ENCODE measurements at places on chromosomes 13 and 19. TPM values are rescaled to one million over a fixed set of nuclear protein-coding genes. Genes with fewer than 3 reads are reported as not detected.

The CD79A gene
- 0.80 TPM for polyA plus RNA-seq

The DDX49 gene
- 32.1 TPM for polyA plus RNA-seq

The CCDC70 gene
- polyA plus RNA-seq = not detected

The ZNF888 gene
- polyA plus RNA-seq = 3.1 TPM

The MEIOSIN gene
- not detected for polyA plus RNA-seq

The CYP4F3 gene
- polyA plus RNA-seq = 0.15 TPM

The LCP1 gene
- 8.8 TPM for polyA plus RNA-seq

The ZNF728 gene
- 0.11 TPM for polyA plus RNA-seq

The RXFP2 gene
- polyA plus RNA-seq = not detected

The PEAK3 gene
- 0.07 TPM for polyA plus RNA-seq

The ZNF582 gene
- polyA plus RNA-seq = 7.1 TPM

The NOSIP gene
- 52.2 TPM for polyA plus RNA-seq

The CCDC9 gene
- polyA plus RNA-seq = not detected

DNA sequence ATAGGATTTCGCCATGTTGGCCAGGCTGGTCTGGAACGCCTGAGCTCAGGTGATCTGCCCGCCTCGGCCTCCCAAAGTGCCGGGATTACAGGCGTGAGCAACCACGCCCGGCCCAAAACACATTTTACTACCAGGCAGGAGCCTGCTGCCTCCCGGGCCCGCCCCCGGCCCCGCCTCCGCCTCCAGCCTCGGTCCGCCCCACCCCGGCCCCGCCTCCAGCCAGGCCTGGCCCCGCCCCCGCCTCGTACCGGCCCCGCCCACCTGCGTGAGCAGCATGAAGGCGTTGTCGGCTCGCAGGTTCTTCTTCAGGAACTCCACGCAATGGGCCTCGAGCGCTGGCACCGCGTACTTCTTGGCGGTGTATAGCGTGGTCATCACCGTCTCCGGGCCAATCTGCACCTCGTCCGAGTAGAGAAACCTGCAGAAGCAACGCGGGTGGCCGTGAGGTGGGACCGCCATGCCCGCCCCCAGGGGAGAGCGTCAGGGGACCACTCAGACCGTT lies 22.7 kb downstream of the BTBD2 start:
- no peak for DNase-seq

GRCh38 chr13:26112843-26113242 lies 61.0 kb upstream of the SHISA2 start:
- no peak for DNase-seq

- no peak for DNase-seq
Observed at GRCh38 chr19:12949363-12950283, 4.0 kb downstream of the RAD23A start.

DNA sequence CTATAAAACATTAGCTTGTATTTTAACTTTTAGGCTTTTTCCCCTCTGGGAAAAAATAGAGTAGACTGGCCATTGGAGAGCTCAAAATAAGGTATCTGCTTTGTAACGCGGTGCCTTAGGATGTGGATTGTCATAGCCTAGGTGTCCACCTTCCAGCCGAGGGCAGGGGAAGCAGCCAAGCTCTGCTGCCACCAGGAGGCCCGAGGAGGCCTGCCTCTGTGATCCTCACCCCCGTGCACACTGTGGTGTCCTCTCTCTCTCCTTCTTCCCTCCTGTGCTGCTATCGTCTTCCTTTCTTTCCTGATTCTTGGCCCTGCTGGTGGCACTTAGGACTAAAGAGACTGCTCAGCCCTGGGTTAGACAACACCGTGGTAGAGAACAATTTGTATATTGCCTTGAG lies 11.3 kb downstream of the HNRNPM start:
- DNase-seq = no peak

DNA sequence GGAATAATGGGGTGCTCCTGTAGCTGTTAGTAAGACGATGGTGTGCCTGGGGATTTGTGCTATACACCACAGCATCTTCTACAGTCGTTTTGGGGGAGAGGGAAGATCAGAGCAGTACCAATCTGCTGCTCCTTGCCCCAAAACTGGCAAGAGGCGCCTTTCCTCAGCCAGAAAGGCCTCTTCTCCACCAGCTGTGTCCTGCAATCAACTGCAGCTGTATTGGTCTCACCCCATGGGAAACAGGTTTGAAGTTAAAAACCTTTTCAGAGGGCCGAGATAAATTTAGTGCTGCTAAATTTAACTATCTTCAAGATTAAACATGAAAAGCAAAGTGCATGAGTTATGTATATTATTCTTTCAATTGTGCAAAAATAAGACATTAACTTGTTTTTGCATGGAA lies 1.2 kb upstream of the RNASEH2B start:
- DNase-seq = no peak

GRCh38 chr13:32045982-32046785 lies 14.6 kb downstream of the FRY start:
- no peak for DNase-seq

DNA sequence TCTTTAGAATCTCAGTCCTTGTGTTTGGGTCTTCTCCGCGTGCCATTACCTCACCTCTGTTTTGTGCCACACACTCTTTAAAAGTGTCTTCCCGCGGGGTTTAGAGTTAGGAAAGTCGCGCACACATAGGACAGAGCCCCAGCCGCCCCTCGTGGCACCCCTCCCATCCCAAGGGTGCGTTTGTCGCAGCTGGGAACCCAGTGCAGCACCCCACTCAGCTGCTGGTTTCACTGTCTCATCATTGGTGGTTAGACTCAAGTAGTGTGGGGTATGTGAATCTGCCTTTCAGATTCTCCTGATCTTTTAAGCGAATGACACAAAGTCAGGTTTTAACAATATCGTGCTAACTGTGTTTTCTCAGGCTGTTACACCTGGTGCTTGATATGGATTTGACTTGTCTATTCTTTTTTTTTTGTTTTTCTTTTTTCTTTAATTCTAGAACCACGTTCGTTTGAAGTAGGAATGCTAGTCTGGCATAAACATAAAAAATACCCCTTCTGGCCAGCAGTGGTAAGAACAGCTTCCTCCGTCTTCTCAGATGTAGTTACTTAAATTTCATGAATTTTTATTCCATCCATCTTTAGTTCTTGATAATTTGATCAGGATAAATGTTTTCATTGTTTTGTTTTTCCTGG lies 19.5 kb upstream of the NDUFS7 start:
- no peak for DNase-seq

DNA sequence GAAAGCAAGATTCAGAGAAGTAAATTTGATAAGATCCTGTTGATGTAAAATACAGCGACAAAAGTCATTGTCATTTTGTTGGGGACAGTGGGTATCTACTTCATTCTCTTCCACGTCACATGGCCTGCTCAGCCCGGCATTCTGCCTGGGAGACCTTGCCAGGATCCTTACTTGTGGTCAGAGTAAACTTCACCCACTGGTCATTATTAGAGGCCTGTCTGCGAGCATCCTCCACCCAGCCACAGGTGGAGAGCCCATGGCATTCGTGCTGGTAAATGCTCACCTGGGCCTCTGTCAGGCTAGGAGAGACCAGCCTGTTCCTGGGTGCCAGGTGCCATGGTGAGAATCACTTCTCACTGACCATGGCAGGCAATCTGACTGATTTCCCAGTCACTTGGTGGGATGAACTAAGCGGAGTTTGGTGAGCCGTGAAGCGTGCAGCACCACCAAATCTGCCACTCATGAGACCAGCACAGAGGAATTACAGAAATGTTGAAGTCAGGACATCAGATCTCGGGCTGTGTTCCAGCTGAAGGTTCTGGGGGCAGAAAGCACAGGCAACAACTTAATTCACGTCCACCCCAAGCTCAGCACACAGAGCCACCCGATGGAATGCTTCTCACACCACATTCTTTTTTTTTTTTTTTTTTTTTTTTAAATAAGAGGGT lies 107.0 kb downstream of the SIPA1L3 start:
- no peak for DNase-seq

- no peak for DNase-seq
Observed at GRCh38 chr19:53958823-53959757, 3.6 kb upstream of the CACNG8 start.

DNA sequence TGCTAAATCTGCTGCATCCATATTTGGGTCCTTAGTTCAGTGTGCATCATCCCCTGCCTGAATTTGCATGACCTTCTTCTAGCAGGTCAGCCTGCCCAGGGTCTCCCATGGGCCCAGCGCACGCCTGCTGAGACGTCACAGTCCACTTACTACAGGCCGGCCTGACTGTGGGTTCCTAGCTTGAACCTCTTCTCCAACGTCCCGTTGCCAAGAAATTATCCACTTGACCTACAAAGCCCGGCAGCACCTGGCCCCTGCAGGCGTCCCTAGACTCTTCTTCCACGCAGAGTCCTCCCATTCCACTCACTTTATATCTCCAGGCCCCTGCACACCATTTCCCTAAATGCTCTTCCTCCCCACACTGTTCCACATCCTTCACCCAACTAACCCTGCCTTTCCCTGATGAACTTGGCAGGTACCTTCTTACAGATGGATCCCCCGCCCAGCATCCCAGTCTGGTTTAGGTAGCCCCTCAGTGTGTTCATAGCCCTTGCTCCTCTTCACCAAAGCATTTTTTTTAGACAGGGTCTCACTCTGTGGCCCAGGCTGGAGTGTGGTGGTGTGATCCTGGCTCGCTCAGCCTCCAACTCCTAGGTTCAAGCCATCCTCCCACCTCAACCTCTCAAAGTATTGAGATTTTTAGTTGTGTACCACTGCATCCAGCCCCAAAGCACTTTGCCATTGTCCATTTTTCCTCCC lies 155.0 kb upstream of the SOX1 start:
- DNase-seq = no peak

DNA sequence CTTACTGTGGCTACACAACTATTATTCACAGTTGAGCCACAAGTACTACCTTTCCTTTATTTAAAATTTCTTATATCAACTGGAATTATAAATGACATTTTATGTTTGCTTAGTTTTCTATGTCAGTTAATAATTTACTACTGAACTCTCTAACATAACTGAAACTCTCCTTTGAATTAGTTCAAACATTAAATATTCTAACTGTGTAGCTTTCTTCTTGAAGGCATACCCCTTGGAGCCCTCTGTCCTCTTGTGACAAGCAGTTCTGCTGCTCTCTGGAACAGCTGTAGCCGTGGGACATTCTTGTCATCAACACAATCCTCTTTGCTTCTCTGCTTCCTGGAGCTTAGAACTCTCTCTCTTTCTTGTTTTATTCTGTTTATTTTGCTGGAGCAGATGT lies 244.8 kb downstream of the NHLRC3 start:
- no peak for DNase-seq

DNA sequence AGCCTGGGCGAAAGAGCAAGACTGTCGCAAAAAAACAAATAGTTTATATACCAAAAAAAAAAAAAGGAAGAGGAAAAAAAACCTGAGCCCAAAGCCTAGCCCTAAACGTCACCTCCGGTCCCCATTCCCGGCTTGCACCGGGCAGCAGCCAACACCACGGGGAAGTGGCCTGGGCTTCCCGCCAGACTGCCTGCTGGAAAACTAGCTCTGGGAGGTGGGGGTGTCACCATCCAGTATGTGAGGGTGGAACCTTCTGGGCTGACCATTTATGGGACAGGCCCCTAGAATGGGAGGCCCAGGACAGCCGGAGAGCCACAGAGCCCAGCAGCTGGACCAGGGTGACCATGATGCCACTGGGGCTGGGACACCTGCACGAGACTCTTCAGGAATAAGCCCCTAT lies 37.3 kb downstream of the IL12RB1 start:
- DNase-seq = peak; percentile 79

GRCh38 chr13:26022538-26023292 lies 29.1 kb downstream of the SHISA2 start:
- DNase-seq = no peak

- no peak for DNase-seq
Observed at GRCh38 chr19:29622166-29623070, 16.3 kb downstream of the POP4 start.

GRCh38 chr13:51601601-51602565 lies 17.6 kb downstream of the WDFY2 start:
- no peak for DNase-seq

- DNase-seq = no peak
Observed at GRCh38 chr19:23321953-23322549, 71.9 kb upstream of the ZNF724 start.

GRCh38 chr19:51347209-51347928 lies 5.4 kb upstream of the VSIG10L start:
- no peak for DNase-seq

DNA sequence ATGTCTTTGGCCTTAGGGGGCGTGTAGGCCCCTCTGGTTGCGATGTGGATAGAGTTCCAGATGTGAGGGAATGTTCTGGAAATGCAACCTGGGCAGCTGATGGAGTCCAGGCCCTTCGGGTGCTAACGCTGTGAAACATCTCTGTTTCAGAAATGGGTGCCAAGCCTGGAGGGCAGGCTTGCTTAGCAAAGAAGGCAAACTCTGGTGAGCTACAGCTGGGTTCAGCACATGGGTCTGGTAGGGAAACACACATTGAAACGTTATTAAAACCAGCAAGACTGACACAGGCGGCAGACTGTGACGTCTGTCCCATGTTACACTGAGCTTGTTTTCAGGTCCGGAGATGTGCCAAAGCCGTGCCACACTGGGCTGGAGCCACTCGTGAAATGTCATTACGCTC lies 8.6 kb upstream of the CDC16 start:
- DNase-seq = no peak

DNA sequence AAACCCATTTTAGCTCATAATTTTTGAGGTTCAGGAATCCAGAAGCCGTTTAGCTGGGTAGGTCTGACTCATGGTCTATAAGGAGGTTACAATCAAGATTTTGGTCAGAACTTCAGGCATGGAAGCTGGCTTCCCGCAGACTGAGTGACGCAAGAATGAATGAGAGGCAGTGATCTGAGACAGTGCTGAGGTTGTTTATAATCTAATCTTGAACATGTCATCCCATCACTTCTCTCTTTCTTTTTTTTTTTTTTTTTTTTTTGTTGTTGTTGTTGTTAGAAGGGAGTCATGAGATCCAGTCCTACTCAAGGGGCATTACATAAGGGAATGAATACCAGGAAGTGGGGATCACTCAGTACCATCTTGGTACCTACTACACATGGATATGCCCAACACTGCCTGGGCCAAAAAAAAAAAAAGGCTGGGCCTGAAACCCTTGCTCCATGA lies 217.4 kb downstream of the DLEU7 start:
- no peak for DNase-seq

GRCh38 chr19:10977742-10978092 lies 16.9 kb downstream of the SMARCA4 start:
- no peak for DNase-seq

GRCh38 chr13:79382545-79383275 lies 23.3 kb downstream of the RBM26 start:
- no peak for DNase-seq

DNA sequence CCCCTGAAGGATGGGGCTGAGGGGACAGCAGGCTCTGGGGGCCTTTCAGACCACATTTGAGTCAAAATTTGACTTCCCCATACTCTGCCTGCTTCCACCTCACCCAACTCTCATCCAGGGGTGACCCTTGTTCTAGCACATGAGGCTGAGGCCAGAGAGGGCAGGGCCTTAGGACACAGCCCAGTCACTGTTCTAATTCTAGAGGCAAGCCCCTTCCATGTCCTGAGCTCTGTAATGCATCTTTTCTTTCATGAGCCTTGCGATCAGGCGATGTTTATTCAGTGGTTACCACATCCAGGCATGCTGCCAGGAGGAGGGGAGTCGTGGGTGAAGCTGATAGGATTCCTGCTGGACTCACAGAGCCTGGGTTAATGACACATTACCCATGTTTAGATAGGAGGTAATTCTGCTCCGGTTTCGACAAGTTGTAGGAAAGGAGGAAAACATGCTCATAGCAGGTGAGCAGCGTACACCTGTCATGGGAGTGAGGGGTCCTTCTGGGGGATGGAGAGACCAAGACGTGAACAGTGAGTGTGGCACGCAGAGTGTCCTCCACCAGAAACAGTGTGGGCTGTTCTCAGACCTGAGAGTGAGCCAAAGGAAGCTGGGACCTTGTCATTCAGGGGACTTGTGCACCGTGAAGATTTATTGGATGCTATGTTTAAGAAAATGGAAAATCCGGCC lies 9.3 kb downstream of the RPS9 start:
- peak; percentile 45 for DNase-seq
